Stimulated activated CD4-positive, alpha-beta T cell treated with anti-CD3 and anti-CD28 coated beads, TNF-alpha, amount 100 ng/mL, for 1 hour (primary cell): ENCODE measurements at places on chromosomes 13 and 19.

DNA sequence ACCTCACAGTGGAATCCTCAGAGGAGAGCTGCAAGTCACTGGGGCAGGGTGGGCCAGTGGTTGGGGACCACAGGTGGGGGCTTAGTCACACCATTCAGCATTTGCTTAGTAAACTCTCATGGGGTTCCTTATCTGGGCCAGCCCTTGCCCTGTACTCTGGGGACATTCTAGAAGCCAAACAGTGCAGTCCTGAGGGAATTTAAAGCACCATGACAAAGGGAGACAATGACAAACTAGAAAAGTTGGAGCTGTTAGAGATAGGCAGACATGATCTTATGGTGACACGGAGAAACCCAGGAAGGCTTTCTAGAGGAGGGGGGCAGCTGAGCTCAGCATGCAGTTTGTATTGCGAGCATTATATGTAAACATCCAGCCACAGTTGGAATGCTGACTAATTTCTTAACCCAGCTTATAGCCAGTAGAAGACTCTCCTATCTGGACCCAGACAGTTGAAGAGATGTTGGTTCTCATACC, 87.6 kb downstream of the ZNF429 start:
- DNase-seq = no peak

GRCh38 chr19:42166316-42166715, 34.1 kb upstream of the POU2F2 start:
- DNase-seq = no peak

- DNase-seq = no peak
Observed at GRCh38 chr13:50847501-50847900, 4.0 kb upstream of the DLEU7 start.

- no peak for DNase-seq
Observed at GRCh38 chr13:66655847-66656454, 574.2 kb downstream of the PCDH9 start.

DNA sequence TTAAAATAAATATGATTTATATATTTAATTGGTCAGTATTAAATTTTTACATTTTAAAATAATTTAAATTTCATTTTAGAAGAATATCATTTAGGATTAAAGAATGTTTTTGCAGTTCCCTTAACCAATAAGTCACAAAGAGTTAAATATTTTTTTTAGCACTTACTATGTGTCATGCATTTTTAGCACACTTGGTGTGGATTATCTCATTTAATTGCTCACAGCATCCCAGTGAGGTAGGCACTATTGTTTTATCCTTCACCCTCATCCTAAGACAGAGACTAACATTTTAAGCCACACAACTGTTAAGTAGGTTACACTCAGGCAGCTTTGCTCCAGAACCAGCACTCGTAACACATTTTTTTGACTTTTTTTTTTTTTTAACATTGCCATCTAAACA, 78.2 kb downstream of the URI1 start:
- DNase-seq = no peak

DNA sequence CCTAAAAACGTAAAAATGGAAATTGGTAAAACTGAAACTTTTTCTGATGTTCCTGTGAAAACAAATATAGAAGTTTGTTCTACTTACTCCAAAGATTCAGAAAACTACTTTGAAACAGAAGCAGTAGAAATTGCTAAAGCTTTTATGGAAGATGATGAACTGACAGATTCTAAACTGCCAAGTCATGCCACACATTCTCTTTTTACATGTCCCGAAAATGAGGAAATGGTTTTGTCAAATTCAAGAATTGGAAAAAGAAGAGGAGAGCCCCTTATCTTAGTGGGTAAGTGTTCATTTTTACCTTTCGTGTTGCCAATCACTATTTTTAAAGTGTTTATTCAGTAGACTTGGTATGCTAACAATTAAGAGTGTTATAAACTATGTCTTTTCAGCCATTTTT, 25.6 kb downstream of the BRCA2 start:
- DNase-seq = no peak

DNA sequence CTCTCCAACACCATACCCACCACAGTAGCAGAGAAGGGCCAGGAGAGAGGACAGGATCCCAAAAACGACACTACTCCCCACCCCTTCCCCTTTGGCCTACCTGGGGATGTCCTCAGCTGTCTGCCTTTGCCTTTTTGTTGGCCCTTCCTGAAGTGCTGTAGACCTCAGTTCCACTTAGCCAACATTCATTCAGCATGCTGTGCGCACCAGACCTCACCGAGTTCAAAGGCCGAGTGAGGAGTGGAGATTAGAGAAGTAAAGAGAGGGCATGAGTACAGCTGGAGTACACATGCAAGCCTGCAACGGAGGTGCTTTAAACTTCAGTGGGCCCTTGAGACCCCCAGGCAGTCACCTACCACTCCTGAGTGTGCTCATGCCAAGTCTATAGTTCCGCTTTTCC, 99.0 kb downstream of the TEX26 start:
- no peak for DNase-seq

GRCh38 chr13:21344662-21345176, 114.4 kb downstream of the ZDHHC20 start:
- no peak for DNase-seq

DNA sequence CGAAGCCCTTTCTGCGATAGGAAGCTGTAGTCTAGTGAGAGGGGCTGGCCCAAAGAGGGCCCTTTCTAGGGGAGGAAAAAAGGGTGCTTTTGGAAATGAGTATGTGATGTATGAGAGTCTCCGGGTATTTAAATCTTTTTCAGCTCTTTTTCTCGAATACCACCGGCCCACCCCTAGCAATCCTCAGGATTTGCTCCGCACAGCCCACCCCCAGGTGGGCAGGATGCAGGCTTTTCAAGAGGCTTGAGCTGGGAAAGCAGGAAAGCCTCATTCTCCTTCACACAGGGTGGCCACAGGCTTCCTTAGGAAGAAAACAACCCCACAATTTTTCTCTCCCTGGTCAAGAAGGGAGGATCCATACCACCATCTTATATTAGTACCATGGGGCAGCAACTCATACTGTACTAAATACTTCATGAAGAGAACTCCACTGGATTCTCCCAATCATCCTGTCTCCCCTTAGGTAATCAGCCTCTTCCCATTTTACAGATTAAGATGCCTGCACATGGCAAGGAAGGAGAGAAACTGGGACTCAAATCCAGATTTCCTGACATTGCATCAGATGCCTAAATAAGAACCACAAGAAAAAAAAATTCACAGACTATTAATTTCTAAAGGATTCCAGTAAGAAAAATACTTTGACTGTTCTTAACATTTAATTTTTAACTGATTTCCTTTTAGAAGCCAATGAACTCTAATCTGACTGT, 84.4 kb downstream of the STK24 start:
- no peak for DNase-seq

GRCh38 chr19:38793671-38794070, 4.7 kb downstream of the LGALS7B start:
- no peak for DNase-seq

DNA sequence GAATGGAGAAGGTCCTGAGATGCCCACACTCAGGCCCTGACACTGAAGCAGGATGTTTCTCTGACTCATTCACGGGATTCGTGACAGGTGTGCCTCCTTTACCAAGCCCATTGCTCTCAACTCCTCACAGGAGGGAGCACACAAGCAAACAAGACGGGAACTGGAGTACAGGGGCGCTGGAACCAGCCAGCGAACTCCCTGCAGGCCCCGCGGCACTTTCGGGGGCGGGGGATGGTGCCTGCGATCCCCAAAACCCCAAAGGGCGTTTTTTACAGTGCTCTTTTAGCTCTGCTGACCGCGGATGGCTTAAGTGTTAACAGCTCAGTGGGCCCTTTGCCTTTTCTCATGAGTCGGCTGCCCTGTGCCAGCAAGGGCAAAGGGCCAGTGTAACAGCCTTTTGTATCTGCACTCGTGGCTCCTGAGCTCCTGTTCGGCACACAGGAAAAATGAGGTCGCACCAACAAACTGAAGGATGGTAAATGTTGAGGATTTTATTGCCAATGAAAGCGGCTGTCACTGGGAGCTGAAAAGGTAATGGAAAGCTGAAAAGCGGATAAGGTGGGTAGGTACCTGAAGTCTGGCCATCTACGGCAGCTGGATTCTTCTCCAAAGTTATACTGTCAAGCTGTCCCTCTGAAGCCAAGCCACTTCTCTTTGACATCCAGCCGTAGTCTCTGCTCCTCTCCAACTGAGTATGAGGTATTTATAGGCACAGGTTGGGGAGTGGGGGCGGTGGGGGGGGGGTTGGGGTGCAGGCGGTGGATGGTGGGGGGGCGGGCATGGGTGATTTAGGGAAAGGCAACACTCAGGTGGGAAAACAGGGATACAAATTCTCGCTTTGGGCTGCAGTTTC, 65.0 kb upstream of the TRPC4 start:
- no peak for DNase-seq

- no peak for DNase-seq
Observed at GRCh38 chr19:7304200-7304599, 10.0 kb upstream of the INSR start.

DNA sequence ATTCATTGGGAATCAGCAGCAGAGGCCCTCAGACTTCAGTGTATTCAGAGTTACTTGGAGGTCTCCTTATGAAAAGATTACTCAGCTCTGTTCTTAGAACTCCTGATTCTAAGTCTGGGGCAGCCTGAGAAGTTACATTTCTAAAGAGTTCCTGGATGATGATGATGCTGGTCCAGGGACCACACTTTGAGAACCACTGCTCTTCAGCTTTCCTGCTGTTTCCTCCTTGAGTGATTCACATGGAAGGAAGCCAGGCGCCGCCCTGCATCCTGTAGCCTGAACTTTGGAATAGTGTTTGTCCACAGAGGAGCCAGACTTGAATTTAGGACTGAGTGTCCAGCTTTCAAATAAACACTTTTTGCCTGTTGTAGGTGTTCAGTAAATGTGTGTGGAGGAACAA, 2.9 kb downstream of the CEBPG start:
- DNase-seq = no peak

- no peak for DNase-seq
Observed at GRCh38 chr19:46347985-46348384, 1.1 kb downstream of the PPP5C start.

- DNase-seq = no peak
Observed at GRCh38 chr13:20567881-20568528, 1.0 kb downstream of the IFT88 start.

DNA sequence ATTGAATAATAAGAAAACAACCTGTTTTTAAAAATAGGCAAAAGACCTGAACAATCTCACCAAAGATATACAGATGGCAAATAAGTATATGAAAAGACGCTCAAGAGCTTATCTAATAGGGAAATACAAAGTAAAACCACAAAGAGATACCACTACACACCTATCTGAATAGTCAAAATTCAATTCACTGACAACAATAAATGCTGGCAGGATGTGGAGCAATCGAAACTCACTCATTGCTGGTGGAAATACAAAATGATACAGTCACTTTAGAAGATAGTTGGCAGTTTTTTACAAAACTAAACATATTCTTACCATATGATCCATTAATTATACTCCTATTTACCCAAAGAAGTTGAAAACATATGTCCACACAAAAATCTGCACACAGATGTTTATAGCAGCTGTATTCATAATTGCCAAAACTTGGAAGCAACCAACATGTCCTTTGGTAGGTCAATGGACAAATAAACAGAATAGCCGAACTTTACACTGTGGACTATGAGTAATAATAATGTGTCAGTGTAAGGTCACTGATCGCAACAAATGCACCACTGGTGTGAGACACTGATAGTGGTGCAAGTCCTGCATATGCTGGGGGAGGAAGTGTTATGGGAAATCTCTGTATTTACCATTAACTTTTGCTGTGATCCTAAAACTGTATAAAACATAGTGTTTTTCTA, 20.8 kb downstream of the ZC3H13 start:
- DNase-seq = no peak

- DNase-seq = no peak
Observed at GRCh38 chr13:97423300-97424045, 10.5 kb upstream of the RAP2A start.

DNA sequence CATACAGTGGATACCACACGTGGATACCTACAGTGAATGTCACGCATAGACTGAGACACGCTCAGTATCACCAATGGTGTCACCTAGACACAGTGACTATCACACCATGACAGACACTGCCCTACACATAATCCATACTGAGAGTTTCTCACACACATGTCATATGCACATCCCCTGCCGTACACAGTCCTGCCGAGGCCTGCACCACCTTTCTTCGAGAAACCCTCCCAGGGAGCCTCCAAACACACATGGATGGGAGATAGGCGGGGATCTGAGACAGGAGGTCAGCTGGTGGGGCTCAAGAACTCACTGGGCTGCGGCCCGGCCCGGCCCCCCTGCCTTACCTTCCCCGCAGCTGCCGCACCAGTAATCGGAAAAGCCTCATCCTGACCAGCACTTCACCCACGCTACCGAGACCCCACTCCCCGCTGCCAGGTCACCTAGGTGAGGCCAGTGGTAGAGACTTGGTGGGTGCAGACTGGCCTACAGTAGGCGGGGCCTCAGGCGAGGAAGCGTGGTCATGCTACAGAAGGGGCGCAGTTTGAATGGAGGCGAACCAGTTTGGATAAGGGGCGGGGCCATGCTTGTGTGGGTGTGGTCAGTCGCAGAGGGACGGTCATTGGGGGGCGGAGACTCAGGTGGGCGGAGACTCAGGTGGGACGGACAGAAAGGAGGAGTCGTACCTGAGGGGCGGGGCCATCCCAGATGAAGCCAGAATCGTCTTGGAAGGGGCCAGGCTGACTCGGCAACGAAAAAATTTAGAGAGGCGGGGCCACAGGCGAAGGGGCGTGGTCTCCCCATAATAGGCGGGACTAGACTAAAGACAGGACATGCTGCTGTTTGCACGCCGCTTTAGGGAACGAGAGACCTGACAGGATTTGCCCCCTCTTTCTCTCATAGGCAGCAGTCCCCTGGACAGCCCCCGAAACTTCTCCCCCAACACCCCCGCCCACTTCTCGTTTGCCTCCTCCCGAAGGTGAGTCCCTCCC, 2.1 kb downstream of the MAST1 start:
- no peak for DNase-seq

DNA sequence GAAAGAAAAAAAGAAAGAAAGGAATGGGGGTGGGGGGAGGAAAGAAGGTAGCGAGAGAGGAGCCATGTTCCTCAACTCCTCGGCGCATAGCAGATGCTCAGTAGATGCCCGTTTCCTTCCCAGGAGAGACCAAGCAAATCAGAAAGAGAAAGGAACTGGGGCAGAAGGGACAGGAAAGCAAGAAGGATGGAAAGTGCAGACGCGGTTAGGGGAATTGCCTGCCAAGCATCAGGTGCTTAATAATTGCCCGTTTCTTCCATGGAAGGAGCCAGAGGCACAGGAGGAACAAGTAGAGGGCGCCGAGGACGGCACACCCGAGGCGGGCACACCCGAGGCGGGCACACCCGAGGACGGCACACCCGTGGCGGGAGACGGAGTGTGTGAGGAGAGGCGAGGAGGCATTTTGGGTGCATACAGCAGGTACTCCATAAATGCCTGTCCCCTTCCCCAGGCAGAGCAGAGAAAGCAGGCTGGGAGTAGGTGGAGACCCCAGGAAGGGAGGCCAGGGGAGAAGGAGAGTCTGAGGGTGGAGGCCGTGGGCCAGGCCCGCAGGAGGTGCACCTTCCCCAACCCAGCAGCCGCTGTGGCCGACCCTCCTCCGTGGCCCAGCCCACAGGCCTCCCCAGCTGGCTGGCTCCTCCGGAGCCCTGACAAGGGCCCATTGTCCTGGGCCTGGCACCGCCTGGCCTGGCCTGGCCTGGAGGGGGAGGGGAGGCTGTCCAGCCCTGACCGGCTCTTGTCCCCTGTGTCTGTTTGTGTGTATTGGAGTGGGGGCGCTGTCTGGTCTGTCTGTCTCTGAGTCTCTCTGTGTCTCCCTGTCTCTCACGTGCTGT, 14.6 kb downstream of the JOSD2 start:
- no peak for DNase-seq

- no peak for DNase-seq
Observed at GRCh38 chr19:18502638-18503294, 19.1 kb downstream of the ELL start.
